ENCODE measurements at places on chromosomes 6 and 20.

DNA sequence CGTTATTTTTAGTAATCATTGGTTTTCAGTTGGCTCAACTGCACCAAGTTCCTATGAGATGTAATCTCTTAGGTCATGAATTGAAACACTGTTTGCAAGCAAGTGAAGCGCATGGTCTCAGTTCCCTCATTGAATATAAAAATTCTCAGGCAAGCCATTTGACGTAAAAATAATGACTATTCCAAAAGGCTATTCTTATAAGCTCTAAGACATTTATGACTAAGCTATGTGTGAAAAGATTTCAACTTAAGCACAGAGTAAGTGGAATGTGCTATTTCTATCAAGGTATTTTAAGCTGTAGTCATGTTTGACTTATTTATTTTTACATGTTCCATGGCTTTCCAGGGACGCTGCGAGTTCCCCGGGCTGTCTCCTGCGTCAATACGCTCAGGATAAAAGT, 248.5 kb downstream of the THBS2 start:
- no peak for DNase-seq

DNA sequence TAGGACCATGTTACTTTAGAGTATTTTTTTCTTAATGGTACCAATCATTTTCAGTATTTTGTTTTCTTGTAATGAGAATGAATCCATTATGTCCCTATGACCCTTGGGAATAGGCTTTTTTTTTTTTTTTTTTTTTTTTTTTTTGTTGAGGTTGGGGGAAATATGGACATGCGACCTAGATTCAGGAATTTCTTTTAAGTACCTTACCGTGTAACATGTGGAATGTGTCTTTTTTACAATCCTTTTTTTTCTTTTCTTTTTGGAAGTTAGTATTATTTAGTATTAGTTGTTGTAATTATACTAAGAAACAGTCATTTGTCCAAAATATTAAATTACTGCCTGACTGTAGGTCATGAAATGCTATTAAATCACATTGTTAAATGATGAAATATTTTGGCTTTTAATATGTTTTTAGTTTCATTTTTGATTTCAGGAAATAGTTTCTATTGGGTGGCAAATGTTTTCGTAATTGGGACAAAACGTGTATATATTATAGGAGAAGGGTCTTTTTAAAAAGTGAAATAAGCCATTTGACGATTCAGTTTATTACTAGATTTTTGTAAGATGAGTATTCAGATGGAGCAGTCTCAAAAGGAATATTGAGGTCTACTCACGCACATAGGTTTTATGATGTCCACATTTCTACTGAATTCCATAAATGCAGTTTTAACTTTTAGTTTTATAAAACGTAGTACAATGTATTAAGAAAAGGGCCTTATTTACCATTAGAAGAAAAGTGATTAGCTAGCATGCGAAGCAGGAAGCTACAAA, 4.9 kb downstream of the ARID1B start:
- DNase-seq = no peak

GRCh38 chr6:164072240-164072666, 657.7 kb downstream of the QKI start:
- no peak for DNase-seq

GRCh38 chr6:2582268-2582667, 168.5 kb downstream of the MYLK4 start:
- no peak for DNase-seq

DNA sequence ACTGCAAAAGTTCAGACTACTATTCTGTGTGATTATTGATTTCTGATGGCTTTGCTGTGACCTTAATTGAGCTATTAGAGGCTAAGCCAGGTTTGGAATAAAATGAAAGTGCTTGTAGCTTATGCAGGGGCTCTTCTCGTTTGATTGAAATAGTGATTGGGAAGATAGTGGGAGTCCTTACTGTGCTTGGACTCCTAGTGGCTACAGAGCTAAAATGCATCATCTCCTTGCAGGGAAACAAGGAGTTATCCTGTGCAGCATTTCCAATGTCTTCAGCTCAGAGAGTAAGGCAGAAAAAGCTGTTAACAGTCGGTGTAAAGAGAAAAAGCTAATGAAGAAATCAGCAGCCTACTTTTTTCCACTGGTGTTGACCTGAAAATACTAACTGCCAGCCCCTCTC, 173.5 kb downstream of the SLC35F1 start:
- no peak for DNase-seq

DNA sequence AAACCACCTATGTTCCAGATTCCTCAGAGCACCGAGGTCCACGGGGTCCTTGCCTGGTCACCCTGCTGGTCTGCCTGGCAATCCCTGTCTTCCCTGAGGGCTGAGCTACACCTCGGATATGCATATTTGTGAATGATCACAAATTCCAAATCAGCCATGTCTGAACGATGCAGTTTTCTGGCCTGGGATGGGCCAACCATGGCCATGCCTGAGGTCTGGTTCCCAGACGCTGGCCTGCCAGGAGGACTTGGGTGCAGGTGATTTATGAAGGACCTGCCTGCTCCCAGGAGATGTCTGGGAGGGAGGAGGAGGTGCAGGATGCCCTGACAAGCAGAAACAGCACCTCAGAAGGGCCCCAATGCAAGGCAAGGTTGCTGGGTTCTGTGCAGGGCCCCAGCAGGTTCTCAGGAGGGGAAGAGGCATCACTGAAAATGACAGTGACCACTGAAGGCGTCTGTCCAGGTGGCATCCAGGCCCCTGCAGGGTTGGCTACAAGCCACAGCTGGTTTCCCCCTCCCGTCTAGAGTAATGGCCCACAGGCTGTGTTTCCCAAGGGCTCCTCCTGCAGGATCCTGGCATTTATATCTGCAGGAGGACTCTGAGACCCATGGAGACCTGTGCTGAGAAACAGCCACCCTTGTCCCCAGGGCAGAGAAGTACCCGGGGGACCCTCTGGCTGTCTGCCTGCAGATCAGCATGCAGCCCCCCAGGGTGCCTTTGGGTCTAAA, 205.3 kb downstream of the TAF4 start:
- no peak for DNase-seq

DNA sequence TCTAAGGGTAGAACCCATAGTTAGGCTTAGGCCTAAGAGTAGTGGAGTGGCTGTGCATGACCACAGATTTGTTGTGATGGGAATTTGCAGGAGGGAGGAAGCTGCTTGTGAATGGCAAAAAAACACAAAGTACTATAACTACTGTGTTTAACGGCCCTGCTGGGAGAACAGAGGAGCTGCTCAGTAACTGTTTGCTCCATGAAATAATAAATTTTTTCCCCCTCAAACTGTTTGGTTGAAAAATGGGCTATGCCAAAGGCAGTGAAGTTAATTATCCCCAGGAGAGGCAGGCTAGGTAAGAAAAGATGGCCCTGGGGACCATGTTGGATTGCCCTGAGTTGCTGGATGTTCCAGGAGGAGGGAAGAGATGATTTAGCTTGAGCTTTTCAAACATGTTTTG, 256.5 kb upstream of the PRND start:
- no peak for DNase-seq

- no peak for DNase-seq
Observed at GRCh38 chr20:62557999-62558408, 82.2 kb upstream of the GATA5 start.

DNA sequence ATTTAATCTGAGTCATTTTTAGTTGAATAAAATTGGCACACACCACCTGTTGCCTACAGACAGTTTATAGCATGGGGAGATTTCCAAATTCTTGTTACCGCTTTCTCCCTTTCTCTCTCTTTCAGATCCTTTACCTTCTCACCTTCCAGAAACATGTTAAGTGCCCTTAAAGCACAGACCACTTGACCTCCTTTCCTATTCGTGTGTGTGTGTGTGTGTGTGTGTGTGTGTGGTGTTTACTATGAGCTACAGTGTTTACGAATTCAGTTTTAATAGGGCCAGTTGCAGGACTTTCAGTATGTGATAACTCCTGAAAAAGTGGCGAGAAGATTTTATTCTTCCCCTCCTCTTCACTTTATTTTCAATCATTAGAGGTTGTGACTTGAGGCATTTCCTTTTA, 258.1 kb downstream of the BMP2 start:
- no peak for DNase-seq

- DNase-seq = no peak
Observed at GRCh38 chr6:133637874-133638273, 251.0 kb upstream of the TCF21 start.

- DNase-seq = peak; percentile 51
Observed at GRCh38 chr6:17281100-17281496, at the start of gene RBM24. Gene RBM24, plus strand, starts transcription at chr6:17281361. Its CDS starts 221 bp downstream, at chr6:17281582.

DNA sequence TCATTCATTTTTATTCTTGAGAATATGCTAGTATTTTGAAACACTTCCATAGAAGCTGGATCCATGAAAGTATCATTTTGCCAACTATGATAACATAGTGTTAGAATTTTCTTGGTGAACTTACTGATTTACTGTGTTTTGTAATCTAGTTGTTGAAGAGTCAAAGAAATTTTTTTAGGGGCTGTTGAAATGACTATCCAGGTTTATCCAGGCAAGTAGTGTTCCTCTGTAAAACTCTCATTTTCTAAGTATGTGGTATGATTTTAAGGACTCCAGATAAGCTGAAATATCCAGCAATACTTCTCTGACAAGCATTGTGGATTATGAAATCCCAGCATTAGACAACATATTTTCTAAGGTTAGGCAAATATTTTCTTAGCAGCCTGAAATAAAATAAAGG, 95.9 kb downstream of the GRIK2 start:
- no peak for DNase-seq

- DNase-seq = no peak
Observed at GRCh38 chr20:51470907-51471411, 71.6 kb downstream of the NFATC2 start.

- no peak for DNase-seq
Observed at GRCh38 chr20:57936636-57937385, 227.0 kb upstream of the PMEPA1 start.

GRCh38 chr20:17712708-17713107, 12.9 kb downstream of the BANF2 start:
- no peak for DNase-seq

- no peak for DNase-seq
Observed at GRCh38 chr20:58246346-58246745, 17.9 kb upstream of the ANKRD60 start.

DNA sequence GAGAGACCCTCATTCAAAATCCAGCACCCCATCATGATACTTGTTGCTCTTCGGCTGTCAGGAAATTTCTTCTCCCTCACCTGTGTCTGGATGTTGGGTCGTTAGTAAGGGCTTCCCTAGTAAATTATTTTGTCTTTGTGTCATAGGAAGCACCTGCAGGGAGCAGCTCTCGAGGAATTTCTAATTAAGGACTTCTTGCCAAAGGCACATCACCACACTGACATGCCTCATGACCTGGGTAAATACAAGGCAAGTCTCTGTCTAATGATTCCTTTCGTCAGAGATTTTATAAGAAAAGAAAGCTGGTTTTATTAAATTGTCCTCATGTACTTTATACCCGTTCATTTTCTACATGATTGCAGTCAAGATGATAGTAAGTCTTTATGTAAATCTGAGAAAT, at the start of gene NOX3:
TSS of gene NOX3 (minus strand) at position 74 of the 400 bp plus-strand sequence. CDS start at position 35, 39 bp downstream.
- DNase-seq = no peak

- no peak for DNase-seq
Observed at GRCh38 chr6:109458774-109459531, 3.4 kb upstream of the MICAL1 start.

- no peak for DNase-seq
Observed at GRCh38 chr6:33692760-33693158, 18.7 kb downstream of the UQCC2 start.

DNA sequence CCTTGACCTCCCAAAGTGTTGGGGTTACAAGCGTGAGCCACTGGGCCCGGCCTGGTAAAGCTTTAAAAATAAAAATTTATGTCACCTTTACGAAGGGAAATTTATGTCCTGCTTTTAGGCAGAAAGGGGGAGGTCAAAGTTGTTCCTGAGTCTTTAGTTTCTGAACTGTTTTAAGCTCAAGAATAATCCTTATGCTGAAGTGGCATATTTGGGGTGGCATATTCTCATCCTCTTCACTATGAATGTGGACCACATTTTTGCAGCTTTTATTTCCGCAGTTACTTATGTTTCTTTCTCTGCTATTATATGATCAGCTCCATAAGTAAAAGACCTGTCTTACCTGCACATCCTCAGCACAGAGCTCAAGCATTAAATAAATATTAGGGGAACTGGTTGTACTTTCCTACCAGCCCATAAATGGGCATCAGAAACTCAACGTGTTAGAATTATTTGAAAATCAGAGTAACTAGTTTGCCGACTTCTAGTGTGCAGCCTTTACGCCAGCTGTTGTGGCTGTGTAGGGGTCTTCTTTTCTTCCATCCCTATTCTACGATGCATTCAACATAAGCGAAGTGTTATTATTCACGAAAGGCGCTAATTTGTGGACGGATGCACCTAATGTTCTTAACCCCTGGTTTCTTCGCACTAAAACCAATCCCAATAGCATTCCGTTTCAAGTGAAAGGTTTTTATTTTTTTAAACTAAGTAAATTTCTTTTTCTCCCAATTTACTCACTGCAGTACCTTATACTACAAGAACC, 867 bp upstream of the AKAP7 start:
- DNase-seq = no peak

DNA sequence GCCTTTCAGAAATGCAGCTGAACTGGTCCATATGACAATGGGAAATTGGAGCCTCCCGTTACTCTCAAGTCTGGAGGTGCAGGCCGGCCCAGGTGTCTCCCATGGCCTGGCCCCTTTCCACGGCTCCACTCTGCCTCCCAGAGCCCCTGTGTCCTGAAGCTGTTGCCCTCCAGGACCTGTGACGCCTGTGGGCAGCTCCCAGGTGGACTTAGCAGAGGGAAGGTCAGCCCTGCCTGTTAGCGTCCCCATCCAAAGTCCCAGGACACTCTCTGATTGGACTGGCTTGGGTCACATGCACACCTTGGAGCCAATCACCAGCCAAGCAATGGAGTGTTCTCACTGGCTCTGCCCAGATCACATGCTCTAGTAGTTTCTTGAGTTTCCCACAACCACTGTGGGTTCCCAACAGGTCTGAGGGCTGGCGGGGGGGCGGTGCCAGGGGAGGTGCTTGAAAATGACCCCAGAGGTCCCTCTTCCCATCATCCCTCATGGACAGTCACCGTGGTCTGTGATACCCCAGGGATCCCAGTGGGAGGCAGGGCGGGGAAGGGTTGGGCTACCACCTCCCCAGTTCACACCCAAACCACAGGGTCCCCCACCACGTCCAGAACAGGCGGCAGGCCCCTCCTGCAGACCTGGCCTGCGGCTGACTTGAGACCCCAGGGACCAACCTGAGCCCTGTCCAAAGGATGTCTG, 135.6 kb downstream of the TAF4 start:
- DNase-seq = no peak

GRCh38 chr20:41570557-41570956, 47.6 kb downstream of the CHD6 start:
- no peak for DNase-seq

DNA sequence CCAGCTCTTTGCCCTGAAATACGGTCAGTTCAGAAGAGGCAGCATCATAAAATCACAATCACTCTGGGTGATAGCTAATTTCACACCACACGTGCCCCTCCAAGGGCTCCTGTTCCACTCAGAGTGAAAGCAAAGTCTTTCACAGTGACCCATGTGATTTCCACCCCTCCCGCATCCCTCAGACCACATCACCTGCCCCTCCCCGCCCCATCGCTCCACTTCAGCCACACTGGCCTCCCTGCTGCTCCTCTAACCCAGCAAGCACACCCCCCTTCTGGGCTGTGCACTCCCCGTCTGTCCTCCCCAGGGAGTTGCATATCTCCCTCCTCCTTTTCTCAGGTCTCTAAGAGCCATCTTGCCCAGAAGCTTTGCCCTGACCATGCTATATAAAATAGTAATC, 74.5 kb downstream of the PSMG4 start:
- no peak for DNase-seq

GRCh38 chr6:150395388-150396009, 26.7 kb downstream of the IYD start:
- DNase-seq = peak; percentile 42

- DNase-seq = no peak
Observed at GRCh38 chr6:88454658-88455057, 288.5 kb upstream of the CNR1 start.

Measured in HuH-7.5 (cell line).